ENCODE measurements at places on chromosomes 2 and 18.

DNA sequence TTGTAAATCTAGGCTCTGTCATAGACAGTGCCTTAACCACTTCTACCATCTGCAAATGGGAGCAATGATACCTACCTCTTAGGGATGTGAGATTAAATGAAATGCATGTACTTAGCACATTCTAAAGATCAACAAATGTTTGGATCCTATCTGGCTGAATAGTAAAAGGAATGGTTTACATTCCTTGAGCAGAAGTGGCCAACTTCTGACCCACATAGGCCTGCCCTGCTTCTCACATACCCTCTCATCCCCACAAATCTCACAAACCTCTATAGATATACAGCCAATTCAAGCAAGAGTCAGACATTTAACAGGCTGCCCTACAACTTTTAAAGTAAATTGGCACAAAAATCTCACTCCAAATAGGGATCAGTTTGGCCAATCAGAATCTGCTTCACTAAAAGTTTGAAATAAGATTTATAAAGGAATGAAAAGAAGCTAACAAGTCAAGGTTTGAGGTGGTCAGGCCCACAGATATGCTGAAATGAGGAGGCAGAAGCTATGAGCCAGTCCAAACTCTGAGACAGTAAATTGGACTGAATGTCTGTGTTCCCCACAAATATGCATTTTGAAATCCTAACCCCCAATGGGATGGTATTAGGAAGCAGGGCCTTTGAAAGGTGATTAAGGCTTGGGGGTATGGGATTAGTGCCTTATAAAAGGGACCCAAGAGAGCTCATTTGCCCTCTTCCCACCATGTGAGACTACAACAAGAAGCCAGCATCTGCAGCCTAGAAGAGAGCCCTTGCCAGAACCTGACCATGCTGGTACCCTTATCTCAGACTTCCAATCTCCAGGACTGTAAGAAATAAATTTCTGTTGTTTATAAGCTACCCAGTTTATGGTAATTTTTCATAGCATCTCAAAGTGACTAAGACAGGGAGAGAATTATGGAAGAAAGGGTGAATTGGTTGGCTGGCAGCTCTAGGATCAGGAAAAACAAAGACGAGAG is 227.8 kb upstream of the RBMS1 start:
- no peak for DNase-seq

DNA sequence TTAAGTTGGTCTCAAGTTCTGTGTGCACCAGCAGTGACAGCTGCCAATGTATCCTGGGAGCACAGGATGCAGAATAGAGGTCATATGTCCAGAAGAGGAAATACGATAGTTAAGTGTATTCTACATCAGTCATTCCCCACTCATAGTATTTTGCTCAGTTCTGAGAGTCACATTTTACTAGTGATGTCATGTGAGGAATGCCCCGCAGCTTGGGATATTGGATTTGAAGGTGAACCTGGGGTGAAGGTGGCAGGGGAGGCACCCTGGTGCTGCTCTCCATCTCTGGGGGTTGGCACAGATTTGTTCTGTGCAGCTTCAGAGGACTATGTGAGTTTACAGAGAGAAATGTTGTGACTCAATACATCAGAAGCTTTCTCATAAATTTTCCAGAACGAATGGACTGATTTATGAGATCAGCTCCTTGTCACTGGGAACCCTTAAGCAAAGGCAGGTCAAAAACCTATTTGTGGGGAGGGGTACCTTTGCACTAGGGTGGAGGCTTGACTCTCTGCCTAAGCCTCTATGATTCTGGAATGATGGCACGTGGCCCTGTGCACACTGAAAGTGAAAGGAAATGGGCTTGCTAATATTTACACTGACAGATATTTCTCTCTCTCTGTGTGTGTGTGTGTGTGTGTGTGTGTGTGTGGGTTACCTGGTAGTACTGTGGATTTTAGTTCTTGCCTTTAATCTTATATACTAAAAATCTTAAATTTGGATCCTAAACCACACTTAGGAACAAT is 95.9 kb downstream of the NEB start:
- DNase-seq, result no peak

- no peak for DNase-seq
Measured at GRCh38 chr18:76273956-76274355, 221.1 kb downstream of the ZNF516 start.

DNA sequence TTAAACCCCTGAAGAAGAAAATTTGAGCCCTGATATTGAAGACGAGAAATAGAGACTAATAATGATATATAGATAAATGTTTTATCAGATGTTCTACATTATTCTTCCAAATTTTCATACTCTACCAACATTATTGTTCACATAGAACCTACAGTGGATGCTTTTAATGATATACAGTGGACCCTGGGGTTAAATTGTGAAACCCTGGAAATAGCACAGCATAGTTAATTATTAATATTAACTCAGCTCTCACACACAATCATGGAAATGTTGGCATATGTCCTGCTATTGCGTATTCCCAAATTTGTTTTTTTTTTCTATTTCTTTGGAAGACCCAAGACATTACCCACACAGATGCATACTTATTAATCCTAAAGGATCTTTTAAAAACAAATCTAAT is 579.9 kb downstream of the CCDC85A start:
- no peak for DNase-seq

Data from amygdala (tissue), 56 donors.